Anterior cingulate cortex (tissue), 58 donors: ENCODE measurements at places on chromosomes 3 and 15.

DNA sequence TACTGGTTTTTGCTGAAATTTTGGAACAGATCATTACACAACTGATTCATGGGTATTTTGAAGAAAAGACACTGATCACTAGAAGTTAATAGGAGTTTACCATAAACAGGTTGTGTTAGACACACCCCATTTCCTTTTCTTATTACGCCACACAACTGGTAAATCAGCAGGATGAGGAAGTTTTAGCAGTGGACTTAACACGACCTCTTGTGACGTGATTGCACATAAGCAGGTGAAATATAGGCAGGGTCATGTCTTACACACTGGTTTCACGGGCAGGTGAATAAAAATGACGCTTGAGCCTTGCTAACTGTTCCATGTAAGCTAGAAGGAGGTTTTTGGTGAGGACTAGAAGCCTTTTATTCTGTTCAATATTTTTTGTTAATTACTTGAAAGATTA is 27.1 kb upstream of the TPRG1 start:
- DNase-seq = no peak

DNA sequence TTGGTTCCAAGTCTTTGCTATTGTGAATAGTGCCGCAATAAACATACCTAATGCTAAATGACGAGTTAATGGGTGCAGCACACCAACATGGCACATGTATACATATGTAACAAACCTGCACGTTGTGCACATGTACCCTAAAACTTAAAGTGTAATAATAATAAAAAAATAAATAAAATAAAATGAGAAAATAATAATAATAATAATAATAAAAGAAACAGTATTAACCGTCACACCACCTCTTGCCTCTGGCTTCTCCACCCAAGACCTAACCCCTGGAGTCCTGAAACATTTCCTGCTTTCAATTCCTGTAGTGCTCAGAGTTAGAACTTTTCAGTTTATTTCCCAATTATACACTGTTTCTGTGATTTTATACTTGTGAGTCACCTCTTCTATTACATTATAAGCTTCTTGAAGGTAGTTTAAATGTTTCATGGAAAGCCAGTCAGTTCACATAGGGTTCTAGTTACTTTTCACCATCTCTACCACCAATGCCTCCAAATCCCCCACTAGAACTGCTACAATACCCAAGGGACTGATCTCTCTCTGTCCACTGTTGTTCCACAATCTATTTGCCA is 18.4 kb upstream of the GHSR start:
- DNase-seq = no peak

- no peak for DNase-seq
These were observed 26.3 kb upstream of the DPPA4 start for GRCh38 chr3:109363634-109364033.

DNA sequence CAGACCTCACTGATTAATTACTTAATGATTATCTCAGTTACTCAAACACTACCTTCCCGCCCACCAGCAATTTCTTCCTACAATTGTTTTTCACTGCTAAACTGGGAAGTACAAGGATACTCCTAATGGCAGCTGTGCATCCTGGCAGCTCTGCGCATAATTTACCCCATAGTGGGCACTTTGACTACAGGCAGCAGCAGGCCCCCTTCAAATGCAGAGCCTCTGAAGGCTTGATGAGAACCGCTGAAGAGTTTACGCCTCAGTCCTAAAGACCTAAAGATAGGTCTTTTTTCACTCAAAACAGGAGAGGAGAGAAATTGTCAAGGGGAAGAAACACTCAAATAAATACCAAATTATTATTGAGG is 10.7 kb downstream of the CCDC32 start:
- DNase-seq = no peak

GRCh38 chr15:77709135-77709886 is 76.6 kb upstream of the LINGO1 start:
- no peak for DNase-seq

GRCh38 chr3:61595288-61595687 is 33.9 kb downstream of the PTPRG start:
- no peak for DNase-seq

DNA sequence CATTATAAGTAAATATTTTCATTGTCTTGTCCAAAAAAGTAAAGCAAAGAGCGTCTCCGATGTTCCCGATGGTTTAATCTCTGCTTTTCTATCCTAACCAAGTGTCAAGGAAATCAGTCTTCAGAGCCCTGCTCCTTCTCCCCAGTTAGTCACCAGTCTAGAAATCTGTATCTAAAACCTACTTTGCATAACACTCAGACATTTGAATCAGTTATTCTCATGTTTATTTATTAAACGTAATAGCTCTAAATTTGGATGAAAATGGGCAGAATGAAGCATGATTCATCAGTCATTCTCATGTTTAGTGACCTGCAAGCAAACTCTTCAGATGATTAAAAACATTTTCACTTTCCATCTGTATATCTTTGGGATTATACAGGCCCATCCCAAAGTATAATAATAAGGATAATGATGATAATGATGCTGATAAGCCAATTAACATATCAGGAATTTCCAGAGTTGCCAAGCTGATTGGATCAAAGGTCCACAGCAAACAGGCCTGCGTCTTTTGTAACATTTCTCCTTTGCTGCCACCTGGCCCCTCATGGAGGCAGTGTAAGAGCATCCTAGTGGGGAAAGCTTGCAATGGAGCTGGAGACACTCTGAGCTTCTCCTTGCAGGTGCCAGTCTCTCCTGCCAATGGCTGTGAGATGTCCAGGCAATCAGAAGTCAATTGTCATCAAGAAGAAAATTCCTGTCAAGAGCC is 273.9 kb downstream of the IGSF11 start:
- no peak for DNase-seq

GRCh38 chr3:177411201-177411600 is 213.9 kb upstream of the TBL1XR1 start:
- DNase-seq = no peak

DNA sequence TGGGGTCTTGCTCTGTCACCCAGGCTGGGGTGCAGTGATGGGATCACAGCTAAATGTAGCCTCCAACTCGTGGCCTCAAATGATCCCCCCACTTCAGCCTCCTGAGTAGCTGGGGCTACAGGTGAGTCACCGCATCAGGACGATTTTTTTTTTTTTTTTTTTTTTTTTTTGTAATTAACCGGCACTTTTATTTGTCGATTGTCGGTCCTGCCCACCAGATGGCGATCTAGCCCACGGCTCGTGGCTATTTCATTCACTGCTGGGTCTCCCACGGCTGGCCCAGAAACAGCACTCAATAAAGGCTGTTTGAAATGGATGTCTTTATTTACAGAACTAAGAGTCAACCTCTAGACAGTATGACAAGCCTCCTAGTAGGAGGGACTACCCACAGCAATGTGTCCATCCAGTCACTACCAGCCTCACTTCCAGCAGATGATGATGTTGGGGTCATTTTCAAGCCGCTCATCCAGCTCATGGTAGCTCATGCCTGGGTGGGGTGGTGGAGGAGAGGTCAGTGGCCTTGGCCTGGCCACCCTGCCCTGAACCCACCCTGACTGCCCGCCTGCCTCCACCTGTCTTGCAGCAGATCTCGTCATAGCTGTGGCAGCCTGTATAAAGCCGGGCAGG is 1.8 kb upstream of the ZMYND10 start:
- no peak for DNase-seq

GRCh38 chr3:9503283-9503682 is 50.3 kb downstream of the LHFPL4 start:
- DNase-seq = peak; percentile 10

DNA sequence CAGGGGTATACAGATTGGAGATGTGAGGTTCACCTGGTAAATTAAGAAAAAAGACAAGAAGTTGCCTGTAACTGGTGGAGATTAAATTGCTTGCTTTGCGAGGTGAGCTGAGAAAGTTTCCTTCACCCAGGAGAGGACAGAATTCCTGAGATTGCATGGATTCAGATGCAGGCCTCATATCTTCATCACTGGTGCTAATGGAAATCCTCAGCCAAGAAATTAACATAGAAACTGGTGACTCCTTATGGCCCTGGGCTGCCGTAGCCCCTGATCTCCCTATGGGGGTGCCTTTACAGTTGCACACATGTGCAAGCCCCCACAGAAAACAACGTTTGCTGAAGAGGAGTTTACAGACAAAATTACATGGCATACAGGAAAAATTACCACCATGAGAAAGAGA is 68.0 kb downstream of the EEFSEC start:
- DNase-seq = no peak

DNA sequence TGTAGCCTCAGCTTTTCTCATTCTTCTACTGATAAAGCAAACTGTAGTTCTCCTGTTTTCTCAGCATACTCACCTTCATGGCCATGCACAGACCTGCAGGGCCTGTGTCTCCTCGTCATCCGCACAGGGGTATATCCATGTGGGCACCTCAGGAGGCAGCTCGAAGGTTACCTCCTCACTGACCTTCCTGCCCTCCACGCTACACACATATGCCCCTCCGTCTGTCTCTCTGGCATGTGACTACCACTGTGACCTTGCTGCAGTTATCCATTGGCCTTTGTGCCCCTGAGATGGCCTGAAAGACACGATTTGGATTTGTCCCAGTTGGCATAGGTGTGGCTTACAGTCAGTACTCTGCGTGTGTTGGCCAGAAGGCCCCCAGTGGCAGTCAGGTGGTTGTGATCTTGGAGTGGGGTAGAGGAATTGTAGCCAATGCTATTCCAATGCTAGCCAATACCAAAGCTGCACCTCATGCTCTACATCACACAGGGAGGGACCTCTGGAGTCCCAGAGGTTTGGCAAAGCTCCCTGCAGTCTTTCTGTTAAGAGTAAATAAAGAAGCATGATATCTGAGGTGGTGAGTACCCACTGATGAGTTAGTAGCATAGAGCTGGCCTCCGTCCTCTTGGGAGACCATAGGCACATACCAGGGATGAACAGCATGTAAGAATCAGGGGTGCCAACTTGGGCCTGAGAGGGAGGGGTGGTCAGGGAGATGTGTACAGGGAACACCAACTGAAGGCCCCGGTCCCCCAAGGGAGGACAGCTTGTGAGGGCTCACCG is 143.4 kb downstream of the EEFSEC start:
- DNase-seq = no peak
